ENCODE measurements at places on chromosomes 7 and 10.

- no peak for DNase-seq
Measured at GRCh38 chr7:16989811-16990413, 108.1 kb upstream of the AGR3 start.

DNA sequence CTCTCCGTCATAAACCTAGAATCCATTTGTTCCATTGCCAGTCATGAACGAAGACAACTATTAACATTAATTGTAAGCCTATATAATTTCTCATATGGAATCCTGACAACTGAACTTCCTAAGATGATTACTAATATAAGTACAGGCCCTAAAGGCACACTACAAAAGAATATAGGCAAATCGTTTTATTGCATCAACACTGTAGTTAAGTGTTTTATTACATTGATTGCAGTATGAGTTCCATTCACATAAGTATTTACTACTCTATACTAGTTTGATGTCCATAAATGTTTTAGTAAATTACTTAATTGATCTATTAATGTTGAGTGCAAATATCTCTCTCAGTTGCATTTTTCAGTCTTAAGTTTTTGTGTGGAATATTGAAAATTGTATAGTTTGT, 113.1 kb upstream of the SEMA3C start:
- DNase-seq, result no peak

- DNase-seq, result no peak
Measured at GRCh38 chr10:22545643-22546042, 168.7 kb downstream of the PIP4K2A start.

DNA sequence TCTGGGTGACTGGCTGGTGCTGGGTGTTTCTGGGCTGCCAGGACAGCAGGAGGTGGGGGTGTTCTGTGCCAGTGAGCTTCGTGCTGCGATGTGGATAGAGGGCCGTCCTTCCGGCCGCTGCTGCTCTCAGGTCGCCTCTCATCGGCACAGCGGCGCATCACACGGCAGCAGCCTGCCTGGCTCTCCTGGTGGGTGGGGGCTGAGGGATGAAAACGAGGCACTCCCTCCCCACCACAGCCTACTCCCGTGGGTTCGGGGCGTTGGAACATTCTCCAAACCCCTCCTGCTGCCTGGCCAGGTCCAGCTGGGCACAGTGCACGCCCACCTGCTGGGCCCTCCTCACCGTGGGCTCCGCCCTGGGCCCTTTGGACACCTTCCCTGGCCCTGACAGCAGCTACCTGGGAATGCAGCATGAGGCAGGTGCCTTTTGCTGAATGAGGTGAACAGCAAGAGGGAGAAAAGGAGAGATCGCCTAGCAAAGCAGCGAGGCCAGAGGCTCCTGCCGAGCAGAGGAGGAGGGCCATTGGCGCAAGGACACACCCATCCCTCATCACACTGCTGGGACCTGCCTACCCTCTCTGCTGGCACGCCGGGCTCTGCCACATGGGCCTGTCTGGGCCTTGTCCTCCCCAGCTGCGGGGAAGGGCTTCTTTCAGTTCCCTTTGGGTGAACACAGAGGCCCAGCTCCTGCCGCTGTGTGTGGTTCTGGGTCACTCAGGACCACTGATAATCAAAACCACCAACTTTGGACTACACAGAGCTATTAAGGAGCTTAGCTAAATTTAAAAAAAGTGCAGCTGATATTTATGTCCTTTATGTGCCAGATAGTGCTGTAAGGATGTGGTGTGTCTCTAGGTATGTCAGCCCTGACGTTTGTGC, 33.4 kb downstream of the INPP5A start:
- no peak for DNase-seq

GRCh38 chr10:13167568-13167967, 6.2 kb downstream of the MCM10 start:
- DNase-seq, result no peak

DNA sequence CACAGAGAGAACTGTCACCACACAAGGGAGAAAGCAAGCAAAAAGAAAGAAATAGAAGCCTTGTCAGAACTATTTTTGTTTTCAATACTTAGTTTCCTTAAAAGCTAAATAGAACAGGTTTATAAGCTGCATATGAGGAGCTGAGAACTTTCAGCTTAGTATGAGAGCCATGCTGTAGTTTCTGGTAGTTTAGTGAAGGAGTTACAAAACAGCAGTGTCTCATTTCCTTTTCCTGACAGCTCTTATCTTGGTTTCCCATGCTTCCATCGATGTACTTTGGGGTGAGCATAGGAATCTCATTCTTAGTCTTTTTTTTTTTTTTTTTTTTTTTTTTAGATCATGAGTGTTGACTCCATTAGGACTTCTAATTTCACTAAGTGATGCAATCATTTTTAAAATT, 8.6 kb upstream of the CHRM2 start:
- no peak for DNase-seq

GRCh38 chr10:115674496-115674895, 581.3 kb downstream of the ATRNL1 start:
- DNase-seq, result no peak

DNA sequence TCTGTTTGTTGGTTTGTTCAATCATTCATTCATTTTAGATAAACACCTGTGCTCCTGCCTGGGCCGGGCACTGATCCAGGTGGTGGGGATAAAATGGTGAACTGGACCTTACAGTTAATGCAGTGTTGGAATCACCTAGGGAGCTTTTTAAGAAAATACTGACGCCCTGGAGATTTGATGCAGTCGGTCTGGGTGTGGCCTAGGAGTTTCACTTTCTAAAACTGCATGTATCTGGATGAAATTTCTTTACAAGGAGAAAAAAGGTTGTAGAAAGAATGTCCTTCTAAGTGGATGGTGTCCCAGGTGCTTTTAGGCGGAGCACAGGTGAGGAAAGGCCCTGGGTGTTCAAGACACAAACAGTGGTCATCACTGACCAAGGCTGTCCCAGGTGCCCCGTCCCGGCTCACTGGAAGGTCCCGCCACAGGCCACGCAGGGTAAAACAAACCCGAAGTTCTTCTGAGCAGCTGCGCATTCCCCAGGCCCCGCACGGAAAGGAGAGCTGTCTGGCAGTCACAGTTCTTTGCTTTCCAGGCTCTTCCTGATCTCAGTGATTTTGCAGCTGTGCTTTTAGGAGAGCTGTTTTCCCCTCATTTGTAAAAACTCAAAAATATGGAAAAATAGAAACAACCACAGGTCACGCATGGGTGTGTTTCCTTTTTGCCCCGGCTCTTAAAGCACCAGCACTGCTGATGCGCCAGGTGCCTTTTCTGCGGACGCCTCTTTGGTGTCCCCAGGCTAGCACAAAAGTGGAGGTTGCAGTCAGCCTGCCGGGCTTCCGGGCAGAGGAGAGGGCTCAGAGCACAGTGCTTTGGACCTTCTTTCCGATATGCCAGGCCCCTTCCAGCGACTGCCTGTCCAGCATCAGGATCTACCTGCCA, 161.9 kb downstream of the GRK5 start:
- no peak for DNase-seq

- DNase-seq, result no peak
Measured at GRCh38 chr10:52483587-52483986, 169.5 kb downstream of the DKK1 start.

GRCh38 chr10:64408391-64409183, 887.4 kb downstream of the REEP3 start:
- no peak for DNase-seq

- DNase-seq, result no peak
Measured at GRCh38 chr10:44374155-44374554, 10.7 kb downstream of the CXCL12 start.

DNA sequence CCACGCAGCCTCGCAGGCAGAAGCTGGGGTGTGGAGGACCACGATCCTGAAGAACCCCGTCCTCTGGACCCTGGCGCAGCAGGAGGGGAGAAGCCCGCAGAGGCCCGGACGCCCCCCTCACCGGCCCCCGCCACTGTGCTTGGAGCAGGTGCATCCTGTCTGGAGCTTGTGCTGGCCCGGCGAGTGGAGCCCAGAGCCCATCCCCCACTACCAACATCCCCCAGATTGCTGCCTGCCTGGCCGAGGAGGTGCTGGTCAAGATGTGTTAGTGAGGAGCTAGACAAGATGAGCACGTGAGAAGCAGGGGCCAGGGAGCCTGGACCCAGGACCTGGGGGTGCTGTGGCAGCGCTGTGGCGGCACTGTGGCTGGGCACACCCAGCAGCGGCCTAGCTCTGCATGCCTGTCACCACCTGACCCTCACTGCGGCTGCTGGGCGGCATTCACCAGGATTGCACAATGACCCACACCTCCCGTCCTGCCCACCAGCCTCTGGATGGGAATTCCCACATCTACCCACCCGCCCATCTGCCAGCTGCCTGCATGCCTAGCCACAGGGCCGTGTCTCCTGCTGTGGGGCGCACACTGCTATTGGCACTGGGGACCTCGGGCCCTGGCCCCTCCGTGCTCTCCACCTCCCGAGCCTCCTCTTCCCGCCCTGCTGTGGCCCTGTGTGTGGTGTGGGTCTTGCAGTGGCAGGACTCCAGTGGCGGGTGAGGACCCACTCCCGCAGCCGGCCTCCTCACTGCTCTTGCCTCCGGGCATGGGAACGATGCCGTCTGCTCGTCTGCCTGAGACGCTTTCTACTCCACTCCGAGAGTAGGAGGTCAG, 11.8 kb downstream of the GPR146 start:
- no peak for DNase-seq

DNA sequence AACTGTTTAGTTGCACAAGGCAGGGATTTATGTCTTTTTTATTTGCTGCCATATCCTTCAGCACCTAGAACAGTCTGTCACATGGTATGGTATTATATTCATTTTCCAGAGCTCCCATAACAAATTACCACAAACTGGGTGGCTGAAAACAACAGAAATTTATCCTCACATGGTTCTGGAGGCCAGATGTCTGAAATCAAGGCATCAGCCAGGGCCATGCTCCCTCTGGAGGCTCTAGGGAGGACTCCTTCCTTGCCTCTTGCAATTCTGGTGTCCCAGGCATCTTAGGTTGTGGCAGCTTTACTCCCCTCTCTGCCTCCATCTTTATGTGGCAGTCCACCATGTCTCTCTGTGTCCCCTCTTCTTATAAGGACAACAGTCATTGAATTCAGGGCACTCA, 43.1 kb downstream of the MET start:
- no peak for DNase-seq

DNA sequence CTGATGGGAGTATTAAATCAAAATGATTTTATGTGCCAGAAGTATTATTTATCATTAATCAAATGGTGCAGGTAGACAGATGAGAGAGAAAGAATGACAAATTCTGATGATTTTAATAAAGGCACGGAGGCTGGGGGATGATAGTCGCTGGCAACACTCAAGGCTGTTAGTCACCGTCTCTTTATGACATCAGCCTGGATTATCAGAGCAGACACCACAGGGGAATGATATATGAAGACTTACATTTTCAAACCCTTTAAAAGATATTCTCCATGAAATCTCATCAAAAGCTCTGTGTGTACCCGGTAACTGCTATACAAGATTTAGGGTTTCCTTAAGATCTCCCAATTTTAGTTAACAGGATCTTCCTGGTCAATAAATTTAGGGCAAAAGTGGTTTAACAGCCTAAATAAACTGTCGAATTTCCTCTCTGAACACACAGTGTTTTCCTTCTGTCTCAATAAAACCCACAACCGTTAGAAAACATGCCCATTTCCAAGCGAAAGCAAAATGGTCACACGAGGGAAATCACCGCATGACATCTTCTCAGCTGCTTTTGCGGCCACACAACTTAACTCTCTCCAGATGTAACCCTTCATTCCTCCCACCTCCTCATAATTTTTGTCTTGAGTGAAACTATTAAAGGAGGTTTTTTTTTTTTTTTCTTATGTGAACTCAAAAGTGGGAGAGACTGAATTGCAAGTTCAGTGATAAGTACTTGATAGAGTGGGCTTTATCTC, 133.2 kb upstream of the FAM171A1 start:
- no peak for DNase-seq

GRCh38 chr10:78770167-78771090, 298.3 kb upstream of the ZMIZ1 start:
- DNase-seq, result no peak

- no peak for DNase-seq
Measured at GRCh38 chr10:119297207-119297968, 90.0 kb downstream of the GRK5 start.

DNA sequence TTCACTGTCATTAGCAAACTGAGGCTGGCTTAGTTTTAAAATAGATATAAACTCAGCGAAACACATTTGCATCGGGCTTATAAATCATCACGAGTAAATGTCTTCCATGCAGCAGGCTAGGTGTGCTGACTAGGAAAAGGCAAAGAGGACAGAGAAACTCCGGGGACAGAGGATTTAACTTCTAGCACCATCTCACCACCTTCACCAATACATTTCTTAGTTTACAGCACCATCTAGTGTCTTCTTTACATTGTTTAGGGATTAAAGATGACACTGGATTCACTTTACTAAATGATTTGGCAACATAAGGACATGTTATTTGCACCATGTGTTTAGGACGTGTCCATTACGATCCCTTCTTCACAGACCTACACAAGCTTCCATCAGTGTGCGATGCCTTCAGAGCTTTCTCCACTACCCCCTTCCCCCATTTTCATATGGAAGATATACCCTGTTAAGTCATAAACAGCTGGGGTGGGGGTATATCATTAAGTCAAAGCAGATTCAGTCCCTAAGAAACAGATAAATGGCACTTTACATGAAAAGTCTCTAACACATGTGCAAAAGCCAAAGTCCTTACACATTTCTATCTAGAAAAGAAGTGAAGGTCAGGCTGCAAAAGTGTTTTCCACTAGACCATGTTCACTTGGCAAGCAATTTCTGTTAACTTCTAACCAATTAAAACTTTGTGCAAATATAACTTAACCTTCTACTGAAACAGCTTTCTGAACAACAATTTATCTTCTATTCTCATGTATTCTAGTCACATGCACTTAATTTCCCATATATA, 103.3 kb downstream of the GRB10 start:
- no peak for DNase-seq

DNA sequence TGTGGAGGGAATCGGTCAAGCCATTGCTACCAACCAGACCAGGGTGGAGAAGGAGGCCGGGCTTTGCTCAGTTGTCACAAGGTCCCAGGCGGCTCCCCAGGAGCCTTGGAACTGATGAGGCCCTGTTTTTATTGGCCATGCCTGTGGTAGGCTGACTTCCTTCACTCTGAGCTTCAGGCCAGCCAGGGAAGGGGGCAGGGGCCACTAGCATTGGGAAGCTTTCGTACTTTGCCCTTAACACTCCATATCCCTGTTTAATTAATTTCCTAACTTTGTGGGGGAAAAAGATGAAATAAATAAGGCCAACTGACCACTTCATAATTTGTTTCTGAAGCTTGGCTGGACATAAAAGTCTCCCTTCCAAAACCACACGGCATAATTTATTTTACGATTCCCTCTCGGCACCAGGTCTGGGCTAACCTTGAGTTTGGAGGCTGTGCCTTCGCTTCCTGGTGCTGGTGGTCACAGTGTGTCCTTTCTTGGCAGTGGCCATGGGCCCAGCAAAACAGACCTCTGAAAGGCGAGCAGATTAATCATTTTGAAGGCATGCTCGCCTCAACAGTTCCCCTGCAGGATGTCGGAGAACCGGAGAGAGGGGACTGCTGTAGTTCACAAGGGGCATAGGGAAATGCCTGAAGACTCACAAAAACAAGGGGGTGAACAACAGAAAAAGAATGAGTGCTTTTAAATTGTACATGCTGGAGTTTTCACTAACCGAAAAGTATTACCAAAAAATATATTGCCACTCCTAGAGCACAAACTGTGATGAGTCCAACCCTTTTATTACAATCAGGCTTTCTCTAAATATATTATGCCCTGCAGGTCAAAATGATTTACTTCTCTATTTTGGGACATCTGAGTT, 966.0 kb downstream of the LRMDA start:
- no peak for DNase-seq

- DNase-seq, result no peak
Measured at GRCh38 chr10:110762849-110763211, 108.9 kb upstream of the PDCD4 start.

GRCh38 chr10:35306852-35307251, 29.5 kb upstream of the CCNY start:
- no peak for DNase-seq

All from stimulated activated CD8-positive, alpha-beta memory T cell treated with anti-CD3 and anti-CD28 coated beads, Interleukin-2, amount 100 ng/mL, for 48 hours (primary cell).